DMS 273 treated with DMSO at 0.1 percent for 48 hours (cell line): ENCODE measurements at places on chromosomes 13 and 19.

GRCh38 chr13:33150126-33150525 is 133.9 kb downstream of the KL start:
- peak; percentile 75 for DNase-seq

DNA sequence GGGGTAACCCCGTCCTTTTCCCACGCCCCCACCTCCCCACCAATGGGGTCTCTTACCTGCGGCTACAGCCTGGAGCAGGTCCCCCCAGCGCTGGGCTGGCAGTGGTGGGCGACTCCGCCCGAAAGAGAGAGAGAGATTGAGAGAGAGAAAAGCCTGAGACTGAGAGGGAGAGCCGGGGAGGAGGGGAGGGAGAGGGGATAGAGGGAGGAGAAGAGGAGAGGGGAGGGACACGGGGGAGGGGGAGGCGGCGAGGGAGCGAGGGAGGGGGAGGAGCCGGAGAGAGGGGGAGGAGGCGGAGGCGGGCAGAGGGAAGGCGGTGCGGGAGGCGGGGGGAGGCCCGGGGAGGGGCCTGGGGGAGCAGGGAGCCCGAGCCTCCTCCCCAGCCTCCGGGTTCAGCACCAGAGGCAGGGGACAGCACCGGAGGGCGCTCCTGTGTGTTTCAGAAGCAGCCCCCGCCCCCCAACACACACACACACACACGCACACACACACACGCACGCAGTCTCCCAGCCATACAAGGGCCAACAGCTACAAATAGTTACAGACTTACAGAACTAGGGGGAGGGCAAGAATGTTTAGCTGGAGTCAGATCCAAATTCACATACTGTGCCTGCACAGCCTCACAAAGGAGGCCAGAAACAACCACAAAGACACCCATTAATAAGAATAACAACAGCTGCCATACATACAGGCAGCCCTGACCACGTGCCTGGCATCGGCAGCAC is at the start of gene SLC8A2:
SLC8A2 (minus strand) TSS at position 161 of the 725 bp plus-strand sequence. CDS start 5,490 bp downstream, outside the sequence.
- no peak for DNase-seq

DNA sequence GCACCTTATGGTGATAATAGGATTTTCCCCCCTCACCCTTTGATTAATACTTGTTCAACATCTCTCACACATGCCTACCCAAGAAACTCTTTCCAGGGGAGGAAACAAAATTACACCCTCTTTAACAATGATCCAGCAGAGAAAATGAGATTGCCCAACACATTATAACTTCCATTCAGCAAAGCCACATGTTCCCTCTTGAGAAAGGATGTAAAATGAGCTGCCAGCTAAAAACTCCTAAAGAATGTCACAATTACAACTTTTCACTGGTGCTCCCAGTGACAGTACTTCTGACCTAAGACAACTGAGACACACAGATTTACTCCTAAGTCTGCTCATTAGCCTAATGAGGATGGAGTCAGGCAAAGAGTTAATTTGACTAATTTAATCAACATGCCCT is 621.4 kb downstream of the DIAPH3 start:
- DNase-seq, result no peak

GRCh38 chr13:98740131-98740530 is 12.3 kb downstream of the SLC15A1 start:
- no peak for DNase-seq

DNA sequence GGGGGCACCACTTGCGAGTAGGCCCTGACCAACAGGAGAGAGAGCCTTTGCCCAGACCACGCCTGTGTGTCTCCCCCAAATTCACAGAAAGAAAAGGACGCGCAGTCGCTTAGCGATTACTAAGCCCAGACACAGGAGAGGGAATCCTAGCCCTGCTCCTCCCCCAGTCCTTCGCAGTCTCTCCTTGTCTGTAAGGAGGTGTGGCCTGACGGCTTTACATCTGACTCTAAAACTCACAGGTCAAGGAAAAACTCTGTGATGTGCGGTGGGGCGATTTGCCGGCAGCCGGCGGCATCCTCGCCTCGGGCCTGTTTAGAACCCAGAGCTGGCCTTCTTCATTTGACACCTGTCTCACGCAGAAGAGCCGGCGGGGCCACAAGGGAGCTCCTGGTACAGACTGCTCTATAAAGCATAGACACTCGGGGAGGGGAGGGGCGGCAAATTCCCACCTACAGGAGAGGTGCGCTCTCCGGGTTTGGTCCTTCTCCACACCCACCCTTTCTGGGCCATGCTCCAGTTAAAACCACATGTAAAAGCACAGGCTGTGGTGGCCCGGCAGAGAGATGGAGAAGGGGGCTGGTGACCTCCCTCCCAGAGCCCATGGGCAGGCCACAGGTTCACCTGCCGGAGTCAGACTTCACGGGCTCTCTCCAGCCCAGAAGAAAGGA is 17.8 kb downstream of the GPR12 start:
- no peak for DNase-seq
